ENCODE measurements at places on chromosomes 16 and 17. TPM values are rescaled to one million over a fixed set of nuclear protein-coding genes. Genes with fewer than 3 reads are reported as not detected.

GRCh38 chr16:69116256-69116875, 10.9 kb downstream of the HAS3 start:
- no peak overlapping the region for H3K27ac ChIP-seq
- H3K27me3 ChIP-seq = no peaks in the 10 kb centered on the region
- peaks cover 18% of the 10 kb centered on the region for H3K36me3 ChIP-seq
- no peak for DNase-seq
- no peaks in the 10 kb centered on the region for H3K4me1 ChIP-seq
- H3K4me3 ChIP-seq = no peak overlapping the region

- H3K4me3 ChIP-seq = no peak overlapping the region
- peaks cover 23% of the 10 kb centered on the region for H3K4me1 ChIP-seq
- H3K27me3 ChIP-seq = no peaks in the 10 kb centered on the region
- no peak overlapping the region for H3K27ac ChIP-seq
- no peak for DNase-seq
Observed at GRCh38 chr17:30173649-30174048, 57.0 kb downstream of the NSRP1 start.

GRCh38 chr16:81673432-81673831, 105.7 kb upstream of the PLCG2 start:
- H3K27ac ChIP-seq = no peak overlapping the region
- H3K36me3 ChIP-seq = peaks cover 25% of the 10 kb centered on the region
- no peaks in the 10 kb centered on the region for H3K27me3 ChIP-seq
- H3K4me3 ChIP-seq = no peak overlapping the region
- DNase-seq = no peak

- H3K27me3 ChIP-seq = no peaks in the 10 kb centered on the region
- H3K4me3 ChIP-seq = peak overlapping the region; percentile 23
- no peaks in the 10 kb centered on the region for H3K36me3 ChIP-seq
- DNase-seq = no peak
Observed at GRCh38 chr17:18160128-18160856, 23.3 kb upstream of the ALKBH5 start.

DNA sequence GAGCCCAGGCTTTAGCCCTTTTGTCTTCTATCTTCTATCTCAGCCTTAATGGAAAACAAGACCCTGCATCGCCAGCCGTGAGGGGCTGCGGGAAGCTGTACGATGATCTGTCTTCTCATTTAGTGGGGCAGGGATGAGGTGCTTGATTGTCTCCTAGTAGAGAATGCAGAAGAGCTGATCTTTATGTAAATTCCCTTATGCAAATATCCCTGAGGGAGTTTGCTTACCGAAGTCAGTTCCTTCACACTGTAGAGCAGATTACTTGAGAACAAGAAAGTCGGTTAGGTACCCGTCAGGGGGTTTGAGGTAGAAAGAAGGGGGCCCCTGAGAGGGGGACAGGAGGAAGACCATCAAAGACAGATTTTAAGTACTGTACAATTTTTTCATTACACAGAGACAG, 66.2 kb downstream of the IRF8 start:
- H3K27ac ChIP-seq = no peak overlapping the region
- peaks cover 30% of the 10 kb centered on the region for H3K4me1 ChIP-seq
- H3K27me3 ChIP-seq = peaks cover 7% of the 10 kb centered on the region
- no peak for DNase-seq
- peaks cover 5% of the 10 kb centered on the region for H3K36me3 ChIP-seq

DNA sequence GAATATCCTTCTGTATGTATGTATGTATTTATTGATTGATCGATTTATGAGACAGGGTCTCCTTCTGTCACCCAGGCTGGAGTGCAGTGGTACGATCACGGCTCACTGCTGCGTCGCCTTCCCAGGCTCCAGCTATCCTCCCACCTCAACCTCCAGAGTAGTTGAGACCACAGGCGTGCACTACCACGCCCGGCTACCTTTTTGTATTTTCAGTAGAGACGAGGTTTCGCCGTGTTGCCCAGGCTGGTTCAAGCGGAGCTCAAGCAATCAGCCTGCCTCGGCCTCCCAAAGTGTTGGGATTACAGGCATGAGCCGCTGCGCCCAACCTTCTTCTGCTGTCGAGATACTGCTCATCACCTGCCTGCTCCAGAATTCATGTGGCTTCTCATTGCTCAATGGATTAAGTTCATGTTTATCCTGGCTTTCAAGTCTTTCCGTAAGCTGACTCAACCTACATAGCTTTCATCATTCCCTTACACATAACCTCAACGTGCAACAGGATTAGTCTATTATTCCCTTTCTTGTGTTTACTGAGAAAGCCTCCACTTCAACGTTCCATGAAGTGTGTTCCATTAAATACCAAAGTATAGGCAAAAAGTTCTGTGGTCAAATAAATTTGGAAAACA, 13.6 kb downstream of the TAC4 start:
- H3K27me3 ChIP-seq = no peaks in the 10 kb centered on the region
- no peak overlapping the region for H3K27ac ChIP-seq
- no peak for DNase-seq
- no peak overlapping the region for H3K4me3 ChIP-seq

DNA sequence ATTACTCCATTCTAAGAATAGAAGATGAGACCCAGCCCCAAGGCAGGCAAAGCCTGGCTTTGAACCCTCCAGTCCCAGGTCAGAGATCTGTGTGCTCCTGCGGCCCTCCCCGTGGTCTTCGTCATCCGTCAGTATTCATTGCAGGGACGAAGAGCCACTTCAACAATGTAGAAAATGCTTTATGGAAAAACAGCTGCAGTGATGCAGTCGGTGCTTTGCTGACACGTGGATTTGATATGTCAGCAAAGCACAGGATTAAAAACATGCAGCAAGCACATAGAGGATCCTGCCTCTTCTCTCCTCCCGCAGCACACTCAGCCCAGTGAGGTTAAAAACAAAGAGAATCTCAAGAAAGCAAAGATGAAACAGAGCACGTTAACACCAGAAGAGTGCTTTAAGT, 117.1 kb upstream of the AXIN2 start:
- no peaks in the 10 kb centered on the region for H3K27me3 ChIP-seq
- H3K4me1 ChIP-seq = no peaks in the 10 kb centered on the region
- H3K27ac ChIP-seq = no peak overlapping the region
- H3K4me3 ChIP-seq = no peak overlapping the region
- no peaks in the 10 kb centered on the region for H3K36me3 ChIP-seq

GRCh38 chr16:59242556-59242955, 508.4 kb upstream of the GOT2 start:
- DNase-seq = no peak
- no peak overlapping the region for H3K4me3 ChIP-seq
- H3K27ac ChIP-seq = no peak overlapping the region
- H3K4me1 ChIP-seq = no peaks in the 10 kb centered on the region
- no peaks in the 10 kb centered on the region for H3K27me3 ChIP-seq

DNA sequence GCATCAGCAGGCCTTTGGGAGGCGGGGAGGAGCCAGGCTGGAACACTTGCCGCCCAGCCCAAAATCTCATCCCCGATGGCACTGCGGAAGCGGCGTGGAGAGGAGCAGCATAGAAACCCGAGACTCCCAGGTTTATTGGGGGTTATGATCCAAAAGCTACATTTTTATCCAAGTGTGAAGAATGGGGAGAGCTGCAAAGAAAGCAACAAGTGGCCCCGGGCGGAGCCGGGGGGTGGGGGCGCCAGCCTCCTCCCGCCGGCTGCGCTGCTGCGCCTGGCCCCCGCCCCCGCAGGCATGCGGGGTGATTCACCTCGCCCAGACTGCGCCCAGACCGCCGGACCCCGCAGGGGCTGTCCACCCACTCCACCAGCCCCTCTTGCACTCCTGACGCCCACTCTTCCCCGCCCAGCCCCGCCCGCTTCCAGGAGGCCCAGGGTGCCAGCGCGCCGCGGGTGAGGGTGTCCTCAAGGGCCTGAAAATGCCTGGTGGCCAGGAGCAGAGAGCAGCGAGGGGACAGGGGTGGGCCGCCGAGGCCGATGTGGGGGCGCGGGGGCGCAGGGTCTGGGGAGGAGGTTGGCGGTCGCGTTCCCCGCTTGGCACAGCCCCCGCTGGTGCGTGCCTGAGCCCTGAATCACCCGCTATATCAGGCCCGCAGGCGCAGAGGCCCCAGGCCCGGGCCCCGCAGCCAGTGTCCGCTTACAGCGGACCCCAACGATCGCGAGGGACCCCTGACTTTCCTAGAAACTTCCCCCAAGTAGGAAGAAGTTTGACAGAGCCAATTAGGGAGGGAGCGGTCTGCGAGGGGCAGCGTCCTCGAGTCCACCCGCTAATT, 1.3 kb downstream of the CAVIN1 start:
- peak overlapping the region; percentile 68 for H3K4me3 ChIP-seq
- peaks cover 56% of the 10 kb centered on the region for H3K27me3 ChIP-seq
- H3K36me3 ChIP-seq = peaks cover 3% of the 10 kb centered on the region
- H3K27ac ChIP-seq = no peak overlapping the region
- H3K4me1 ChIP-seq = peaks cover 18% of the 10 kb centered on the region

Gene BAIAP3
- 0.18 TPM for total RNA-seq

Gene CCL5
- total RNA-seq = 30.2 TPM

Gene TEX14
- total RNA-seq = 0.13 TPM

Gene WNT9B
- not detected for total RNA-seq

Gene PFN1
- total RNA-seq = 1,429 TPM

Gene EPOP
- 56.5 TPM for total RNA-seq

Gene TBC1D3I
- total RNA-seq = 0.36 TPM

Gene GJC1
- total RNA-seq = 5.7 TPM

Measured in activated T-helper 1 cell treated with anti-CD3 and anti-CD28 coated beads, Interleukin-12 subunit alpha, Interleukin-12 subunit beta, Interleukin-2, Interleukin-4 antibody, amounts not matched to agents 30 ng/mL and 10 ng/mL and 1 ng/mL, durations not matched to agents 14 hours and 24 hours and 36 hours (primary cell).